Sciatic nerve (tissue), 2 donors: ENCODE measurements at places on chromosomes 7 and 10. TPM values are rescaled to one million over a fixed set of nuclear protein-coding genes. Genes with fewer than 3 reads are reported as not detected.

DNA sequence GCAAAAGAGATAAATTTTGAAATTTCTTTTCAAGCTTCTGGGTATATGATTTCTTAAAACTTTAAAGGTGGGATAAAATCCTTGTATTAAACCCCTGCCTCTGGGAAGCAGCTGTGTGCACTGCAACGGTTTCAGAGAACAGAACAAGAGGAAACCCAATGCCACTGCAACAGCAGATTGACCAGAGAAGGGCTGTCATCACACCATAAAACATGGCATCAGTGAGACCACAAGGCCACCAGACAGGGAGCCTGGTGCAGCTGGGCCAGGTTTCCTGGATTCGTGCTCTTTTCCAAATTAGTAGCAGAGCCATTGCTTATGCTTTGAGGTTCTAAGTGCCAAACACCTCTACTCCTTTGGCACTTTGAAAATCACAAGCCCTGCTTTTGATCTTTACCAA is 152.4 kb downstream of the PRPF18 start:
- no peak for DNase-seq

DNA sequence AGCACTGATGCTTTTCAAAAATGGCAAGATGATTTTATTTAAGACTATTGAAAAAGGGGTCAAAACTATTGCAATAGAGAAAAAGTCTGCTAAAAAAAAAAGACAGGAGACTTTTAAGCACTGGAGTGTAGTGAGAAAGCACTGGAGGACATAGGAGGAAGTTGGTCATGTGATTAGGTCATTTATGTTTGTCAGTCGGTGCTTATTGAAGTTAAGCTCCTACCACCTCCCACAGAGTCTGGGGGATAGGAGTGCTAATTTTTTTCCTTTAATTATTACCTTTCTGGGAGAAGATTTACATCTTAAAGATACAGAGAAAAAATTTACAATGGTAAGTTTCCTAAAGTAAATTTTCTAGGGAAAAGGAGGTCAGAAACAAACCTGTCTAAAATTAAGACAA is 80.2 kb upstream of the TMEM229A start:
- no peak for DNase-seq

- DNase-seq, result no peak
These were observed 150.5 kb downstream of the CYP26A1 start for GRCh38 chr10:93224005-93224779.

- DNase-seq, result no peak
These were observed 448 bp downstream of the ITGA8 start for GRCh38 chr10:15719049-15719898.

- DNase-seq, result no peak
These were observed 321.0 kb downstream of the PLXNA4 start for GRCh38 chr7:132255115-132255797.

GRCh38 chr7:30222515-30223215 is 61.7 kb upstream of the ZNRF2 start:
- no peak for DNase-seq

- DNase-seq, result no peak
These were observed 174.3 kb upstream of the RNF32 start for GRCh38 chr7:156466272-156466671.

GRCh38 chr10:60572511-60573194 is 183.0 kb upstream of the ANK3 start:
- no peak for DNase-seq

GRCh38 chr10:112311481-112311880 is 28.3 kb downstream of the TECTB start:
- DNase-seq, result no peak

GRCh38 chr7:76386691-76387260 is 22.7 kb downstream of the SSC4D start:
- DNase-seq, result no peak

GRCh38 chr10:116536810-116537209 is 8.9 kb upstream of the PNLIP start:
- no peak for DNase-seq

DNA sequence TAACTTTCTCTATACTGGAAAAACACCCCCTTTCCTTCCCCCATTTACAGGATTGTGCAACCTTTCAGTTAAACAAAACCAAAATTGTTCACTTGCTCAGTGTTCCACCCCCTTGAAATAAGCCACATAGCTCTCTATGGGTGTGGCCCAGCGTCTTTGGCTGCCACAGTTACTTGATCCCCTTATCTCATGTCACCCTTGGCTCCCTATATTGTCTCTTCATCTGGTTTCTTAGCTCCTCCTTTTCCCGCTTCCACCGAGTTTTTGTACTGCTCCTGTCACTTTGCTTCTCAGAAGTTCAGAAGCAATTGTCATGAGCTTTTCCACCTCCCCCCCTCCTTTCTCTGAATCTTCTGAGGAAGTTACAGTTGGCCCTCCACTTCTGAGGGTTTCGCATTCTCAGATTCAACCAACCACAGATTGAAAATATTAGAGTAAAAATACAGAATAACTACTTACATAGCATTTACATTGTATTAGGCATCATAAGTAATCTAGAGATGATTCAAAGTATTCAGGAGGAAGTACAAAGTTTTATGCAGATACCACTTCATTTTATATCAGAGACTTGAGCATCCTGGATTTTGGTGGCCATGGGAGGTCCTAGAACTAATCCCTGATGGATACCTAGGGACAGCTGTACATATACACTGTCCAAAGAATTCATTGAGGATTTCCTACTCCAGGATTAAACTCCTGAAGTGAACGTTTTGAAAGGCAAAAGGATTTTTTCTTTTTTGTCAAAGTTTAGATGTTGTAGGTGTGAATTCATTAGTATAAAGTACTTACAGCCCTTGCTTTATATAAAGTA is 60.4 kb downstream of the ADD3 start:
- DNase-seq, result no peak

- peak; percentile 72 for DNase-seq
These were observed 537 bp downstream of the FOXK1 start for GRCh38 chr7:4682621-4683042.

- DNase-seq, result no peak
These were observed 2.5 kb downstream of the P4HA1 start for GRCh38 chr10:73093922-73094850.

DNA sequence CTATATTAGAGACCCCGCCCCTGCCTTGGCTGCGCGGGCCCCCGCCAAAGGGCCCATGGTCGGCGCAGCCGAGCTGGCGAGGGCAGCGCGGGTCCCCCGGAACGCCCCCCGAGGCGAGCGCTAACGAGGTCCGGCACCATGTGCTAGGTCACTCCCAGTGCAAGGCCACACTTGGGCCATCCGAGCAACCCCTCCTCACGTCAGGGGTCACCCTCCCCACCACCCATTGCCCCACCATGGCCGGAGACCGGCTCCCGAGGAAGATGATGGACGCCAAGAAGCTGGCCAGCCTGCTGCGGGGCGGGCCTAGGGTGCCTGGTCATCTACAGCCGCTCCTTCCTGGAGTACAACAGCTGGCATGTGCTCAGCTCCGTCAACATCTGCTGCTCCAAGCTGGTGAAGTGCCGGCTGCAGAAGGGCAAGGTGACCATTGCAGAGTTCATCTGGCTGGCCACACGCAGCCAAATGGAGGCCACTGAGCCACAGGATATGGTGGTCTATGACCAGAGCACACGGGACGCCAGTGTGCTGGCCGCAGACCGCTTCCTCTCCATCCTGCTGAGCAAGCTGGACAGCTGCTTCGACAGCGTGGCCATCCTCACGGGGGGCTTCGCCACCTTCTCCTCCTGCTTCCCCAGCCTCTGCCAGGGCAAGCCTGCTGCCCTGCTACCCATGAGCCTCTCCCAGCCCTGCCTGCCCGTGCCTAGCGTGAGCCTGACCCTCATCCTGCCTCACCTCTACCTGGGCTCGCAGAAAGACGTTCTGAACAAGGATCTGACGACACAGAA is 12.4 kb upstream of the SEC24C start:
- no peak for DNase-seq

DNA sequence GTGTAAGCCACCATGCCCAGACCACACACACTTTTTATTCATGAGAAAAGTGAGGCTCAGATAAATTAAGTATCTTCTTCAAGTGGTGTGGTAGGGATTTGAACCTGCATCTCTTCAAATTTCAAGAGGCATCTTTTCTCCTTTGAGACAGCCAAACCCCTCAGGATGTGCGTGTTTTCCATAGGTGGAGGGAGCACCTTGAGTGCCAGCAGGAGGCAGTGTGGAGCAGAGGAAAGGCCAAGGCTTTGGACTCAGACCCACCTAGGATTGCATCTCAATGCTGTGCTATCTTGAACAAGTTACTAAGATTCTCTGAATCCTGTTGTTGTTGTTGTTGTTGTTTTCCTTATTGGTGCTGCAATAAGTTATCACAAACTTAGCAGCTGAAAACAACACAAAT is 40.2 kb upstream of the MYL10 start:
- no peak for DNase-seq

DNA sequence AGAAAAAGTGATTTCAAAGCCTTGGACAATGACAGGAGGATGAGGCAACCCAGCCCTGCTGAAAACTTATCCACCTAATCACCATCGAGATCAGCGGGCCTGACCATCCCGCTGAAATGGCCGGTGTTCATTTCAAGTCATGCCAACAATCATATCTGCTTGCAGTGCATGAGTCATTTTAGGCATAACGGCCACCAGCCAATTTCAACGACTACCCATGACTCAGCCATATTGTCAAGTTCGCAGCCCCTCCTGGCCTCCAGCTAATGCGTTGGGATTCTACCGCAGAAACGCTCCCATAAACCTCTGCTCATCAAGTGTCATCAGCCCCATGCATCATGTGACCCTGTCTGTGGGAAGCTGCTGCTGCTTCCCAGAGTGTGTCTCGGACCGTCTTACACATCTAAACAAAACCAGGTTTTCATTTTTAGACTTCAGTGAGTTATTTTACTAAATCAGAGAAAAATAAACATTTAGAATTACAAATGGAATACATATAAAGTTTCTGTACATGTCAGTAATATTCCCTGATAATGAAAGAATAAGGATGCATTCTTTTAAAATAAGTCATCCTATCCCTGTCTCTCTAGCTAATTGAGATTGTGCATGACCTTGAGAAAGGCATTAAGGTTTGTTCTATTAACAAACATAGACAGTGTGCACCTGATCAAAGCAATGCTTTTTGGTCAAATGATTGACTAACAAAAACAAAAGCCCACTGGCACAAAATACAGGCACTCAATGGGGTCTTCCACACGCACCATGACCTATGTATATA is 188.9 kb downstream of the ADAM12 start:
- DNase-seq, result no peak

GRCh38 chr7:25478925-25479324 is 250.6 kb upstream of the NPVF start:
- no peak for DNase-seq

GRCh38 chr7:43701500-43701854 is 27.8 kb downstream of the COA1 start:
- DNase-seq, result no peak

DNA sequence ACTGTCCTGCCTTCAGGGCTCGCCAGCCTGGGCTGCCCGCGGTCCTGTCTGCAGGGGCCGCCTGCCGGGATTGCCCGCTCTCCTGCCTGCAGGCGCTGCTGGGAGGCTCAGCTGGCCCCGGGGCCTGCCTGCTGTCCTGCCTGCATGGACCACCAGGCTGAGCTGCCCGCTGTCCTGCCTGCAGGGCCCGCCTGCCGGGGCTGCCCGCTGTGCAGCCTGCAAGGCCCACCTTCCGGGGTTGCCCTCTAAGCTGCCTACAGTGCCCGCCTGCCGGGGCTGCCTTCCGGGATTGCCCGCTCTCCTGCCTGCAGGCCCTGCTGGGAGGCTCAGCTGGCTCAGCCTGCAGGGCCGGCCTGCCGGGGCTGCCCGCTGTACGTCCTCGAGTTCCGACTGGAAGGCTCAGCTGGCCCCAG is 164.4 kb downstream of the GLRX3 start:
- DNase-seq, result peak; percentile 57

DNA sequence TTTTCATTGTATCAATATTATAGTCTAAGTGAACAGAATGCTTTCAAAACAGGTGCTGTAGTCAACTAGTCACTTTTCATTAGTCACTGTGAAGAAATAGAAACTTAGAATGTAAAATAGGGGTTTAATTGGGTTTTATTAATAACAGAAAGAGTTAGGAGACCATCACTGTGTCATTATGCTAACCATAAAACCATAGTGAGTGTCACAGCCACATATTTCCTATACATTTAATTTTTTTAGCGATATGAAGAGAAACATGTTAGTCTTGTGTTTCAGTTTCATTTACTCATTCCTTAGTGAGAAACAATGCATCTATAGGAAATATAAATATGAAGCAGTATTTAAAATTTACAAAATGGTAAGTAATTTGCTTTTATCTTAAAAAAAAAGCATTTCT is 22.2 kb downstream of the SPAG6 start:
- no peak for DNase-seq

GRCh38 chr10:126798649-126799048 is 106.6 kb upstream of the DOCK1 start:
- no peak for DNase-seq

GRCh38 chr10:88565072-88565471 is 18.0 kb downstream of the RNLS start:
- no peak for DNase-seq

DNA sequence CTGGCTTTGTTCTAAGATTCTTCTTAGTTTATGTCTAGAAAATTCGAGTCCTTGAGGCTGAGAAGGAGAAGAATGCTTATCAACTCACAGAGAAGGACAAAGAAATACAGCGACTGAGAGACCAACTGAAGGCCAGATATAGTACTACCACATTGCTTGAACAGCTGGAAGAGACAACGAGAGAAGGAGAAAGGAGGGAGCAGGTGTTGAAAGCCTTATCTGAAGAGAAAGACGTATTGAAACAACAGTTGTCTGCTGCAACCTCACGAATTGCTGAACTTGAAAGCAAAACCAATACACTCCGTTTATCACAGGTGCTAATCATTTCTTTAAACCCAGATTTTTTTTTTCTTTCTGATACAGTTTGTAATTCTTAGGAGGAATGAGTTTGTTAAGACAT is 6.7 kb downstream of the CEP55 start:
- DNase-seq, result no peak

DNA sequence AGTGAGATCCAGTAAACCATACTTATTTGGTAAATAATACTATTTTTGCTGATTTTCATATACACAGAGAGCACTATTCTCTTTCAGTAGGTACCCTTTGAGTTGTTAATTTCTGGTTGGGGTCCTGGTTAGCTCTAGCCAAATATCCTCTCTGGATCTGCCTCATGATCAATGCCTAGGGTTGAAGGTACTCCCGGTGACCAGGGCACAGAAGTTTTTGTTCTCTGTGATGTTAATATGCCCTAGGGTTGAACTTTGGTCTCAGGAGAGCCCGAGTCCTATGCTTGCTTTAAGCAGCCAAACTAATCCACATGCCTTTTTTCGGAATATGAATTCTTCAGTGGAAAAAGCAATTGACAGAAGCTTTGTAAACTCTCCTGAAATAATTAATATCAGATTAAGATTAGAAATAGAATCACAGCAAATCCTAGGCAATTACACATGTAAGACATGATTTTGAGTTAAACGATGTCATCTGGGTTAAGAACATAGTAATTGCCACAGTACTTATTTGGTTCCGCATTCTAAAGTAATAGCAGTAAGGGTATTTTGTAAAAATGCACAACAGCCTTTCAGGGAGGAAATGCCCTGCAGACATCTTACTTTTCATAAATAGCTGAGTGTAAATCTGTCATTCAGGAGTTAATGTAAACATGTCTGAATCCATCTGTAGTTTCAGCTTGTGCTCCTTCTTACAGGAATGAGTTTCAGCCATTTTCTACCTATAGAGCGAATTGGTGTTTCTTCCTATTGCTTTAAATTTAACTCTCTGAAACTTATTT is 10.1 kb downstream of the CHN2 start:
- DNase-seq, result no peak

KCNIP2 gene
- 18.9 TPM for total RNA-seq

RSPH10B2 gene
- total RNA-seq, result 0.89 TPM

DCLRE1A gene
- total RNA-seq, result 4.1 TPM

HOXA10 gene
- total RNA-seq, result 11.2 TPM

IL15RA gene
- 9.6 TPM for total RNA-seq

SLC26A5 gene
- total RNA-seq, result 0.71 TPM

SP8 gene
- not detected for total RNA-seq

PNLIP gene
- 2.8 TPM for total RNA-seq

TBC1D12 gene
- total RNA-seq, result 20.4 TPM
